Activated T-helper 2 cell treated with anti-CD3 and anti-CD28 coated beads, Interferon-gamma antibody, Interleukin-2, Interleukin-4, amounts not matched to agents 10 μg/mL and 5 μg/mL and 100 μg/mL, durations not matched to agents 14 hours and 24 hours and 36 hours (primary cell): ENCODE measurements at places on chromosomes 7 and 10.
A peak's percentile ranks its signal among the peaks of the same experiment; 100 is the strongest.

GRCh38 chr7:25353732-25354131 lies 125.4 kb upstream of the NPVF start:
- no peaks in the 10 kb centered on the region for H3K36me3 ChIP-seq
- DNase-seq = no peak
- H3K4me1 ChIP-seq = no peaks in the 10 kb centered on the region
- H3K27me3 ChIP-seq = no peaks in the 10 kb centered on the region

DNA sequence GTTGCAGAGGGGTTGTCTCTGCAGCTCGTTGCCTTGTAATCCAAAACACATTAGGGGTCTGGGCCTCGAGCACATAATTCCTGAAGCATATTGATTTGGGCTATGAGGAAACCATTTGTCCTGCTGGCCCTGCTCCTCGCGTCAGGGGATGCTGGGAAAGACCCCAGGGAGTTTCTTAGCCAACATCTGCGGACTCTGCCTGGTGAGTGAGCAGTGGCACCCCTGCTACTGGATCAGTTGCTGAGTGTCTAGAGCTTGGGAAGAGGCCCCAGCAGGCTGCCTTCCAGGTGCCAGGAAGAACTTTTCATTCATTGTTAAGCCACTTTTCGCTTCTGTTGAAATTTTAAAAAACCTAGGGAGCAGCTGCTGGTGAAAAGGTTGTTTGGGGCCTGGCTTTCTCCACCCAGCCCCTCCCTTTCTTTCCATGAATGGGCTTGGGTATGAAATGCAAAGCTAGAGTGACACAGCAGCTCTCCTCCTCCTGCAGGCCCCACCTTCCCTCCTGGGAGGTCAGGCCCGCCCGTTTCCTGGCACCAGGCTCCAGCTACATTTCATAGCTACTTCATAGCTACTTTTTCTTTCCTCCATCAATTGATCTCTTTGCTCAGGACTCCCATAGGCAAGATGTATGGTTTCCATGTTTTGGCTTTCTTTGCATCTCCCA lies 26.8 kb downstream of the TACR2 start:
- H3K27me3 ChIP-seq = no peaks in the 10 kb centered on the region
- H3K4me3 ChIP-seq = no peak overlapping the region
- no peak for DNase-seq
- H3K27ac ChIP-seq = peak overlapping the region; percentile 46
- peaks cover 75% of the 10 kb centered on the region for H3K36me3 ChIP-seq

DNA sequence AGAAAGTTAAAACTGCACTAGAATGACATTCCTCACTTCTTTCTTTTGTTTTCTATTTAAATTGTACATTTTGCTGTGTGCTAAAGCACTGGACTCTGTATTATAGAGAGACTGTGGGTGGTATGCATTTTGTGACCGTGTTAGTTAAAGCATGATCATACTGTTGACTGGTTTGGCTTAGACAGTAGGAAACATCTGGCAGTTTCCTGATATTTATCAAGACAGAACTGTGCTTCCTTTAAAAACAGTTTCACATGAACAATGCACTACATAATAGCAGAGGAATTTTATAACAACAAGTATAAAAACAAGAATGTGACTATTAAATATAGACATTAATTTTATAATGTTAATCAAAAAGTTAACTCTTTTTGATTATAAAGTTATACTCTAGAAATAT lies 23.1 kb downstream of the GNG11 start:
- no peak for DNase-seq
- peaks cover 10% of the 10 kb centered on the region for H3K27me3 ChIP-seq
- no peaks in the 10 kb centered on the region for H3K36me3 ChIP-seq
- no peaks in the 10 kb centered on the region for H3K4me1 ChIP-seq
- H3K4me3 ChIP-seq = no peak overlapping the region
- no peak overlapping the region for H3K27ac ChIP-seq

DNA sequence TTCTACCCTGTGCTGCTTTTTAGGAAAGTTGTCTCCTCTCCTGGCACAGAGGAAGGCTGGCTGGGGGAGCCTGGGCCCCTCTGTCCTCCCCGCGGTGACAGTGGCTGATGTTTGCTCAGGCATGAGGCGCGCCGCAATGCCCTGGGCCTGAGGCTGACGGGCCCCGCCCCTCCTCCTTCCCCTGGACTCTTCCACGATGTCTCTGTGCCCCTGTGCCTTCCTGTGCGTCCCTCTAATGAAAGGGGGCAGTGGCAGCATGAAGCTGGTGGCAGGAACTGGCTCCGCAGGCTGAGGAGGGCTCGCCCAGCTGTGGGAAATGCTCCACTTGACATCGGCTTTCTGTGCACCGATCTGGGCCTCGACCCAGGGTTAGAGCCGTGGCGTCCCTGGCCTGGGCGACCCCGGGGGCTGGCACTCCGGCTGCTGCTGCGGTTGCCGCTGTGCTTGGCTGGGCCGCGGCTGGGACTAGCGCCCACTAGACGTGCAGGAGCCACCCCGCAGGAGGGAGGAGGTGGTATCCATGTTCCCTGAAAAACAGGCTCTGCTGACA lies 67.9 kb downstream of the ZNF680 start:
- H3K27me3 ChIP-seq = no peaks in the 10 kb centered on the region
- no peak for DNase-seq
- no peak overlapping the region for H3K27ac ChIP-seq
- no peaks in the 10 kb centered on the region for H3K36me3 ChIP-seq
- H3K4me3 ChIP-seq = no peak overlapping the region

DNA sequence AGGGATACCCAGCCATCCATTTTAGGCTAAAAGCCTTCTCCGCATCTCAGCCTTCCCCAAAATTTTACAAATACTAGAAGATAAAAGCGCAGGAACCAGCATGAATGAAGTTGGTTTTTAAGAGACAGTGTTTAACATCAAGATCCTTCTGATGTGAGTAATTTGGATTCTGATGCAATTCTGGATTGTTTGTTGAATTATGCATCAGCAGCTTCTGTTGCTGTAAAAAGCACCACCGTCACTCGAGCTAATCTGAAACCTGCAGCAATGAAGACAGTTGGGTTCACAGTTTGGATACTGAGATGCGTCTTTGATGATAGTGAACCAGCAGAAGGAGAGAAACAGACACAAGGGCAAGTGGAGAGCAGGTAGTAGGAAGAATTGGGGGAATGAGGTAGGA lies 179.2 kb downstream of the PLXNA4 start:
- H3K4me1 ChIP-seq = peaks cover 20% of the 10 kb centered on the region
- no peak overlapping the region for H3K4me3 ChIP-seq
- H3K27ac ChIP-seq = no peak overlapping the region
- H3K27me3 ChIP-seq = peaks cover 13% of the 10 kb centered on the region
- DNase-seq = no peak
